ENCODE measurements at places on chromosomes 6 and 20. TPM values are rescaled to one million over a fixed set of nuclear protein-coding genes. Genes with fewer than 3 reads are reported as not detected.

Gene ENPP5
- 0.94 TPM for total RNA-seq

Gene PNRC1
- 21.6 TPM for total RNA-seq

Gene TMEM200A
- 6.4 TPM for total RNA-seq

Gene HLA-DRB1
- not detected for total RNA-seq

Gene SRPK1
- total RNA-seq = 46.9 TPM

Gene CD93
- total RNA-seq = not detected

DNA sequence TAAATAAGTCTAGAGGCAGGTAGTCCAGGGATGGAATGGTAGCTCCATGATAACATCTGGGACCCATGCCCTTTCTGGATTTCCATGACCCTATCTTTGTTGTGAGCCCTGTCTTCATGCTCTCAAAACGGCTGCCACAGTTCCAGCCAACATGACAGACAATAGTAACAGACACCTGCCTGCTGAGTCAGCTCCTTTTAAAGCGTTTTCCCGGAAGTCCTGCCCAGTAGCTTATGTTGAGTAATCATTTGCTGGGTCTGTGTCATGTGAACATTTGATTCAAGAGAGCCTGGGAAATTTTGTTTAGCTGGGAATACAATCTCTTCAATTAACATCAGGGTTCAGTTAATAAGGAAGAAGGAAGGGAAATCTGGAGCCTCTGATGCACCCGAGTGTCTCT lies 262.2 kb upstream of the SULF2 start:
- no peak for DNase-seq

DNA sequence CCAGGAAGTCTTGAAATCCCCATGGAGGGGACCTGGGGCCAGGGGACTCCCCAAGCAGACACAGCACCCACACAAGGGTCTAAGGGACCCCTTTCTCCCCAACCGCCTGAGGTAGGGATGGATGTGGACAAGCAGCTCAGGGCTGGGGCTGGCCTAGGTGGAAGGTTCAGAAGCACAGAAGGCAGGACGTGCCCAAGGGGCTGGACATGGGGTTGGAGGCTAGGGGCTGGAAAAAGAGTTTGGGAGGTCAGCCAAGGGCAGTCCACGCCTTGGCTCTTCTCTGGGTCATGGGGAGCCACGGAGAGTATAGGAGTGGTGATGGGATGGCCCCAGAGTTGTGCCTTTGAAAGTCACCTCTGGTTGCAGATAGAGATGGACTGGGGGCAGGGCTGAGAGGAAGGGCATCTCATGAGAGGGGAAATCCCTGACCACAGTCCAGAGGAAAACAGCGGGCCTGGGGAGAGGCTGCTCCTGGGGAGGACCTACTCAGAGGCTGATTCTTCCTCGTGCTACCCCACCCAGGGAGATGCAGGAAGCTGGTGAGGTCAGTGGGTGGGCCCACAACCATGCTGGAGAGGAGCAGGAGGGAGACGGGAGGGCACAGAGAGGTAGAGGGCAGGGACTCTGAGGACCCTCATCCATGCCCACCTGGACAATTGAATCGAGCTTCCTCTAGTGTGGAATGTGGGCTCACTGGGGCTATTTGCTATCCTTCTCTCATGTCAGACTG lies 2.5 kb upstream of the HSPA12B start:
- no peak for DNase-seq

GRCh38 chr6:166476634-166477215 lies 94.0 kb upstream of the MPC1 start:
- no peak for DNase-seq

GRCh38 chr6:10837009-10837621 lies 1.2 kb downstream of the MAK start:
- no peak for DNase-seq

GRCh38 chr6:8193541-8193940 lies 91.2 kb upstream of the EEF1E1 start:
- peak; percentile 61 for DNase-seq

DNA sequence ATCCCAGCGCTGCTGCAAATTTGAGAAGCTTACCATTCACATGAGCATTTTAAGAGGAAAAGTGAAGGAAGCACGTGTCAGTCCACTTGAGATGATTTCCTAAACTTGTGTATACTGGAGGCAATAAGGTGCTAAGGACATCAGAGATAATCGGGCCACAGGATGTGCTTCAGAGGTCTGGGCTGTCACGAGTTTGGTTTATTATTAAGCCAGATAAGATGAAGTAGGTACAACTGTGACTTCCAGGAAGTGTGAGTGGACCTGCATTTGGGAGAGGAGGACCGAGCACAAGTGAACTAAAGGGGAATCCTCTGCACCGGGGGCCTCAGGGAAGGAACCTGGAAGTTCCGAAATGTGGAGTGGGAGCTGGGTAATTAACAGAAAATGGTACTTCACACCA lies 1.4 kb downstream of the SAMD5 start:
- peak; percentile 20 for DNase-seq

- DNase-seq = no peak
Observed at GRCh38 chr20:33119725-33120720, 40.6 kb downstream of the BPIFB4 start.

GRCh38 chr6:3751077-3751729 lies at the start of gene PXDC1:
PXDC1 (minus strand) TSS chr6:3751713; CDS start chr6:3751531, 182 bp downstream.
- DNase-seq = no peak

DNA sequence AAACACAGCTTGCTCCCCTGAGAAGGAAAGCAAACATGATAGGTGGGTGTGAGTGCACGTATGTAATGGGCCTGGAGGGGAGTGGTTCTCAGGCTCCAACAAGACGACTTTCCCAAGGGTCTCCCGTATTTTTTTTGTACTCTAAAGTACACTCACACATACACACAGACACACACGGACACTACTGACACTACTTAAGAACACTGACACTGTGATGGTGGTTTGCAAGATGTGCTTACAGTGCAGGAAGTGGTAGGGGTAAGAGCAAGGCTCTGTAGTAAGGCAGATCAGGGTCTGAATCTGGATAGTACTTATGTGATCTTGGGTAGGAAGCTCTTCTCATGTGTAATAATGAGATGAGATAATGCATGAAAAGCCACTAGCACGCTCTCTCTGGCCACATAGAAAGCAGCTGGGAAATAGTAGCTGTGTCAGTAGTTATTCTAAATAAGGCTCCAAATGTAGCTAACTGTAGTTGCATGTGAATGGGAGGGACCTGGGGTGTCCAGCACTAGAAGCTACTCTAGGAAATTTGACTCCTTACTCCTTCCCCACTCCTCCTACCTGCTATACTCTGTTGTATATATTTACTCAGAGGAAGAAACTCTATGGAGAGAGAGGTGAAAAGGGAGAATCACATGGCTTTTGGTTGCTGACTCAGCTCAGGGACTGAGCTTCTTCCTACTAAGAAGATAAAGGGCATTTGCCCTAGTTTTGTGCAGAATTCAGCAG lies 8.4 kb upstream of the ZBTB24 start:
- DNase-seq = no peak

DNA sequence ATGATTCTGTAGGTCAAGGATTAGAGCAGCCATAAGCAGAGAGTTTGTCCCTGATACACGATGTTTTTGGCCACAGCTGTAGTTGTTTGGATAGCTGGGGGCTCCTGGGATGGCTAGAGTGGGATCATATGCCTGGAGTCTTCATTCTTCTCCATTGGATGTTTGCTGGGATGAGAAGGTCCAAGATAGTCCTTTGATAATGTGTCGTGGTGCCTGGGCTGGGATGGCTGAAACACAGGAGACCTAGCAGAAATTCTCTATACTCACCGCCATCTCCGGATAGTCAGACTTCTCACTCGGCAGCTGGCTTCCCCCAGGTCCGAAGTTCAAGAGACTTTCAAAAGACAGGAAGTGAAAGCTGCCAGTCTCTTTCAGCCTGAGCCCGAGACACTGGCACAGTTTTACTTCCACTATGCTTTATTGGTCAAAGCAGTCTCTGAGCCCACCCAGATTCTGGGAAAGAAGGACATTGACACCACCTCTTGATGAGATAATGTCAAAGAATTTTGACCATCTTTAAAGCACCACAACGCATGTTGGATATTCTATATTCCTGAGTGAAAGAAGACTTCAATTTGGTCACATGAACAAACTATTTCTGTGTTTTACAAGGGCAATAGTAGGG lies 16.0 kb downstream of the MARCKS start:
- no peak for DNase-seq

DNA sequence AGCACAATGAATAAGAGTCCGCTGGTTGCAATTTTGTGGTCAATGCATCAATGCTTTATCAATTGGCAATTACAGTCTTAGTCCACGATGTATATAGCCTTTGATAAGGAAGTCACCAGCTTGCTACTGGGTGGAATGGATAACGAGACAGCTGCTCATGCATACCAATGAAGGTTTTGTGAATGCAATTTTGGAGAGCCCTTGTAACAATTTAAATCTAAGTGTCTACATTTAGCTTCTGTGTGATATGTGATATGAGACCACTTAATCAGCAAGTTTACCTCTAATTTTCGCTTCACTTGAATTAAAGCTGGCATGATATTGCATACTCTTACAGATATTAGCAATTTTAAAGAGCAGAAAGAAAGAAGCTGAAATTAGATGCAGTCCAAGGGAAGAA lies 543.9 kb downstream of the RNF144B start:
- no peak for DNase-seq

DNA sequence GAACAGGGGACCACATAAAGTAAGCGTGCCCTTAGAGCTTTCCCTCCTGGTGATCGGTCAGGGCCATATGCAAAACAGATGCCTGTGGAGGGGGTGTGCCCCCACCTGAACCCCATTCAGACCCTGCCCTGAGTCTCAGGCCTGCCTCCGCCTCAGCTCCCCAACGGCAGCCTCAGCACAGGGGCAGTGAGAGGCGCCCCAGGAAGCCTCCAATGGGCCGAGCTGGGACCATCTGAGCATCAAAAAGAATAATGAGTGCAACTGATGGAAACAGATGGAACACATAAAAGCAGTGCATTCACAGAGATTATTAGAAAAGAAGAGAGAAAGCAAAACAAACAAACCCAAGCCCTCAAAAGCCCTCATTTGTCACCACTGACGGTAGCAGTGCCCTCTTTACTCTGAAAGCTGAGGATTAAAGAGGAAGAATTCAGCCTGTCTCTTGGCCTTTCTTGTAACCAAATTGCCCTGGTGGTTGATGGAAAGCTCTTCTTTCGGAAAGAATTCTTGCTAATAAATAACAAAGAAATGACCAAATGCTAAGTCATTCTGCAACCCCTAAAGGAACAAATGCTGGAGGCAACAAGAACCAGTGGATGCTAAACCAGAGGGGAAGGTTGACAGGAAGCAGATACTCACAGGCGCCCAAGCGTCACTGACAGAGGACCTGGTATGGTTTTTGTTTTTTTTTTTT lies 6.8 kb downstream of the ADISSP start:
- no peak for DNase-seq

DNA sequence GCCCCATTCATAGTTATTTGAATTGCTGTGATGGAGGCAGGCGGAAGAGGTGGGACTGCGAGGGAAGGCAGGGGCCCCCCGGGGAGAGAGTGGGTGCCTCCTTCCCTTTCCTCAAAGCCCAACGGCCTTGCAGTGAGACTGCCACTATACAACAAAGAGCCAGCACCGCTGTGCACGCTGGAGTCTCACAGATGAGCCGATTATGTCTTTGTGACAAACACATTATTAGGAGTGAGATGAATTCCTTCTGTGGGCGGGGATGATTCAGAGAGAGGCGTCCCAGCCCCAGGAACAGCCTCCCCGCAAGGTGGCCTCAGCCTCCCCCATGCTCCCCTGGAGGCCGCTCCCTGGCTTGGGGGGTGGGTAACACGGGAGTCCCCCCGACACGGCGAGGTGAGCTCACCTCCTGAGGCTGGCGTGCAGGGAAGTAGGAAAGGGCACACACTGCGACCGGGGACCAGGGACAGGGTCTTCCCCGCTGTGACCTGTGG lies 26.7 kb downstream of the NTSR1 start:
- DNase-seq = no peak

GRCh38 chr6:82441047-82441855 lies 77.6 kb downstream of the TPBG start:
- no peak for DNase-seq

DNA sequence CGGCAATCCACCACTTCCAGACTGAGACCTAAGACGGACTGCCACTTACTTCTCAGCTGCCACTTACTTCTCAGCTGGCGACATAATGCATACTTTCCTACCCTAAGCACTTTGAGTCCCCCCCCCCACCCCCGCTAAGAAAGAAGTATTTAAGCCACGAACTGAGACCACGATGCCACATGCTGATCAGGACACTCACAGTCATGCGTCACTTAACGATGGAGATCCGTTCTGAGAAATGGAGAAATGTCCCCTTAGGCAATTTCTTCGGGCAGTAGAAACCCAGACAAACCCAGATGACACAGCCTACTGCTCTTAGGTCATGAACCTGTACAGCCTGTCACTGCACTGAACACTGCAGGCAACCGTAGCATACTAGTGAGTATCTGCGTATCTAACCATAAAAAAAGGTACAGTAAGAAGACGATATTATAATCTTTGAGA lies 690 bp downstream of the IFNGR1 start:
- DNase-seq = peak; percentile 47

GRCh38 chr6:145017516-145017915 lies 717.8 kb downstream of the EPM2A start:
- no peak for DNase-seq

DNA sequence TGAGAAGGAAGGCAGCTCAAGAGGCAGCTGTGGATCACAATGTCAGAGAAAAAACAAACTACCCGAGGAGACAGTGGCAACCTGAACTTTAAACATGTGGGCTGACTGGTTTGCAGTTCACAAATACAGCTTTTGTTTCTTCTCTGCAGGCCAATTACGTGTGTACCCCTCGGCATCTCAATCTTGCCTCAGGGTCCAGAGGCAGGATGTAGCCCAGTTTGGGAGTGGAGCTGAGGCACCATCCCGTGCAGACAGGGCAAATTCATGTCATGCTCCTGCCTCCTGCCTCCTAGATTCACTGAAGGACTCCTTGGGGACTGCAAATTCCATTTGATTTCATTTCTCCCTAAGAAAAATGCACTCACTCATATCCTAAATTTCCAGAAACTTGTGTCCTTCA lies 94.2 kb upstream of the KCNK16 start:
- DNase-seq = peak; percentile 87

DNA sequence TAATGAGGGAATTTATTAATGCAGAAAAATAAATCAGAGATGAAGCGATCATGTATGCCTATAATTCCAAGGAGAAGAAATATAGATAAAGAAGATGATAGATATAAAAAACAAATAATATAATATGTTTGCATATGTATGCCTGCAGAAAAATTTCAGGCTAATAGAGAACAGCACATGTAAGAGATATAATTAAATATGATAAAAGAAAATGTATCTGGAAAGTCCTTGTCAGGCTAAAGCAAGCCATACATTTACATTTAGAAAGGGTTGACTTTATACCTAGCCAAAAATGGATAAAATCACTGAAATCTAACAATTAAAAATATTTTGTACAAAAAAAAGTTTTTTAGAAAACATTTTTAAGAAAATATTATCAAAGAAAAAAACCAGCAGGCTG lies 454.1 kb downstream of the C6orf118 start:
- DNase-seq = no peak

DNA sequence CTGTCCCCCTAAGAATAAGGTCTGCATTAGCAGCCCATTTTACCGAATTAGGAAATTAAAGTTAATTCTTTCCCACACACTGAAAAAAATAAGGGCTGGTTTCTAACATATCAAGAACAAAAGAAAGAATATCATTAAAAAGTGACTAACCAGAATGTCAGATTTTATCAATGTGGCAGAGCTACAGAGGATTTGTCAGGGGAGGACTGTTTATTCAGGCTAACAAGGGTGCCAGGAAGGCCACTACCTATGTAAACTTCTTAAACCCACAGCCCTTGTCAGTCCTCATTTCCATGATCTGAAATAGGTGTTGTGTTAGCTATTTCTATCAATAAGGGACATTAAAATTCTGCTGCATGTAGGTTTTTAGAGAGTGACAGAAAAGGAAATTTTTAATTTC lies 76.4 kb downstream of the BACH2 start:
- DNase-seq = no peak
